AML-193 (cell line): ENCODE measurements at places on chromosomes 2 and 18.

DNA sequence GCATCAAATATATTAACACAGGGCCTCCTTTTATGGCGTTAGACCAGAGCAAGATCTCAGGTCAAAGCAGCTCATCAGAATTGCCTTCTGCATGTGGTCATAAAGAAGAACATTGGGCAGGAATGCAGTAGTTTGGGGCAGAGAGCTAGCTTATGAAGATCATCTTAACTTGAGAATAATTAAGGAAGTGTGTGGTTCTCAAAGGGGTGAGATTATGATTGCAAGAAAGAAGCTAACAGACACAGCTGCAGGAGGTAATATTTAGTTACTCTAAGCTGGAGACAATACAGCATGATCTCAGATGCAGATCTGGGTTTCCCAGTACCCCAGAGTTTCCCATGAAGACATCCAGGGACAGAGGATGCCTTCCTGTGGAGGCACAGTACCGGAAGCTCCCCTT, 91.6 kb downstream of the TTC27 start:
- no peak for DNase-seq

DNA sequence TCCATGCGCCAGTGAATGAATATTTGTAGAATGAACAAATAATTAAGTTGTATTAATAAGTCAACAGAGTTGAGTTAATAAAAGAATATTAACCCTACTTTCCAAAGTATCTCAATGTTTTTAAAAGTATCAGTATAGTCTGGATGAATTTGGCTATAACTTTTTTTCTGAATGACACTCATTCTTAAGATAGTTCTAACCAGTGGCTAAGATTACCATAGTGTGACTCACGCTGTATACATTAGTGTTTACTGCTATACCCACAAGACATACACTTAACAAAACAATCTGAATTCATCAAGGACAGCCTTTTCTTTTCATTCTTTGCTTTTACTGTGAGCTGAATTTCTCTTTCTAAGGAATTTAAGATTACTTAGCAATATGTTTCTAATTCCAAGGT, 77.0 kb upstream of the PDE1A start:
- no peak for DNase-seq

DNA sequence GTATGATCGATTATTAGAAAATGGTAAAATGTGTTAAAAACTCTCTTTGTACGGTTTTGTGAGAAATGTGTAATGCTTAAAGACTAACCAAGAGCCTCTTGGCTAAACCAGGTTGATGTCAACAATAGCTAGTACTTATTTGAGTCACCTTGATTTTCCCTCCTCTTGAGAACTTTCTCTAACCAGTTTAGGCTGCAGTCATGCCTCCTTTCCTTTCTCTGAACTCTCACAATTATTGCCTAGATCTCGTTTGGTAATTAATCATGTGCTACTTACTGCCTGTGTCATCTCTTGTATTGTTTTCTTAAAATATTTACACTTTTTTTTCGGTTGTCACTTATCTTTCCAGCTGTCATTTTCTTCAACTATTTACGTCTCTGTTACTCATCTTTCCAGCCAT, 1.1 kb upstream of the EPC2 start:
- DNase-seq: no peak

DNA sequence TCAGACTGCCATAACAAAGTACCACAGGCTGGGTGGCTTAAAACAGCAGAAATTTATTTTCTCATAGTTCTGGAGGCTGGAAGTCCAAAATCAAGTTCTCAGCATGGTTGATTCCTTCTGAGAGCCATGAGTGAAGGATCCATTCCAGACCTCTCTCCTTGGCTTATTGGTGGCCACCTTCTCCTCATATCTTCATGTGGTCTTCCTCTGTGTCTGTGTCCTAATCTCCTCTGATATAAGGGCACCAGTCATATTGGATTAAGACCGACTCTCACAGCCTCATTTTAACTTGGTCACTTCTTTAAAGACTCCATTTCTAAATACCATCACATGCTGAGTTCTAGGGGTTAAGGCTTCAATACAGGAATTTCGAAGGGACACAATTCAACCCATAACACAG, 65.1 kb downstream of the CFAP221 start:
- DNase-seq: no peak

DNA sequence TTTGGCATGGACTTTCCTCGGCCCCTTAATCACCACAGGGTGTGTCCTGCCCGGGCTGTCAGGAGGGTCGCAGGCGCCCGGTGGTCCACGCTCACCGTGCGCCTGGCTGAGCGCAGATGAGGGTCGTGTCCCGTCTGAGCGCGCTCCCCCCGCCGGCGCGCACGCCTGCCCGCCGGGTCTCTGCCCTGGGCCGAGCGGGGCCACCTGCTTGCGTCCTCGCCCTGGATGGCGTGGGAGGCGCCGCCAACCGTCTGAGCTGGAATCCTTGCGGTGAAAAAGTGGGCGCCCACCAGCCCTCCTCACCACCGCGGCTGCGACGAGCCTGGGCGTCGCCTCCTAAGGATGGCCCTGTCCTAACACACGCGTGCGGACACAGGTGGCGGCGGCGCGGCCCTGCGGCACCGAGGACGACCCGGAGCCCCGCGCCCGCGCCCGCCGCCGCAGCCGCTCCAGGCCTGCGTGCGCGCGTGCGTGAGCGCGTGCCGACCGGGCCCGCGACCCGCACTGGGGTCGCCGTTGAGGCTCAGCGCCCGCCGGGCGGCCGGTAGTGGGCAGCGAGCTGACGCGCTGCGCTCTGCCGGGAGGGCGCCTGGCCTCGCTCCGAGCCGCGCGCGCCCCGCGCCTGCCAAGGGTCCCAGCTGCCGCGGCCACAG, 126.6 kb downstream of the ARHGEF4 start:
- DNase-seq: no peak

DNA sequence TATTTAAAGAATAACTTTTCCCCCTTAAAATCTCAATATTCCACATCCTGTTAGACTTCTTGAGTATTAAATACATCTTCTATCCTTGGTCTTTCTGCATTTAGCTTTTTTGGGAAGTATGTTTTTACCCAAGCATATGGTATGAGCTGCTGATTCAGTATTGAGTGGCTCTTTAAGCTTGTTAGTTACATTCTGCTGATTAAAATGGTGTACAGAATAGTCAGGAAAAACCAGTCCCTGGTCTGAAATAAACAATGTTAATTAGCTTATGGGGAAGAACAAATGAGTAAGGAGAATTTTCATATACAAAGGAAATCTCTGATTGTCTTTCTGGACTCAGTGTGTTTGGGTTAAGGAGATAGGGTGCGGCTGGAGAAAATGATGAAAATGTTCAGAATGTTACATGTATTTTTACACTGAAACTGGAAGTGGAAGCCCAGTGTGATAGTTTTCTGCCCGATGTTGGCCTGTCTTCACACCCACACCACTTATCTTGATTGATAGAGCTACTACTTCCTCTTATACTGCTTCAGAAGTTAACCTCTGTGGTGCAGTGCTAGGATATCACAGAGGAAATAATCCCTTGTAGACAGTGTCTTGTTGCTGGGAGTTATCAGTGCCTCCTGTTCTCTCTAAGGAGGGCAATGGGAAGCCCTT, 84.0 kb downstream of the MSH2 start:
- no peak for DNase-seq

DNA sequence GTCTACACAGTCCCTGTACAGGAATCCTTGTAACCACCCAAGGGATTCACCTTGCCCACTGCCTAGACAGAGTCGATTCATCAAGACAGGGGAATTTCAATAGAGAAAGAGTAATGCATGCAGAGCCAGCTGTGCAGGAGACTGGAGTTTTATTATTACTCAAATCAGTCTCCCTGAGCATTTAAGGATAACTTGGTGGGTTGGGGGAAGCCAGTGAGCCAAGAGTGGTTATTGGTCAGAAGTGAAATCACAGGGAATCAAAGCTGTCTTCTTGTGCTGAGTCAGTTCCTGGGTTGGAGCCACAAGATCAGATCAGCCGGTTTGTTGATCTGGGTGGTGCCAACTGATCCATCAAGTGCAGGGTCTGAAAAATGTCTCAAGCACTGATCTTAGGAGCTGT, 17.8 kb upstream of the FAM98A start:
- no peak for DNase-seq

GRCh38 chr2:98308532-98308931, 37.7 kb upstream of the CNGA3 start:
- DNase-seq: no peak

DNA sequence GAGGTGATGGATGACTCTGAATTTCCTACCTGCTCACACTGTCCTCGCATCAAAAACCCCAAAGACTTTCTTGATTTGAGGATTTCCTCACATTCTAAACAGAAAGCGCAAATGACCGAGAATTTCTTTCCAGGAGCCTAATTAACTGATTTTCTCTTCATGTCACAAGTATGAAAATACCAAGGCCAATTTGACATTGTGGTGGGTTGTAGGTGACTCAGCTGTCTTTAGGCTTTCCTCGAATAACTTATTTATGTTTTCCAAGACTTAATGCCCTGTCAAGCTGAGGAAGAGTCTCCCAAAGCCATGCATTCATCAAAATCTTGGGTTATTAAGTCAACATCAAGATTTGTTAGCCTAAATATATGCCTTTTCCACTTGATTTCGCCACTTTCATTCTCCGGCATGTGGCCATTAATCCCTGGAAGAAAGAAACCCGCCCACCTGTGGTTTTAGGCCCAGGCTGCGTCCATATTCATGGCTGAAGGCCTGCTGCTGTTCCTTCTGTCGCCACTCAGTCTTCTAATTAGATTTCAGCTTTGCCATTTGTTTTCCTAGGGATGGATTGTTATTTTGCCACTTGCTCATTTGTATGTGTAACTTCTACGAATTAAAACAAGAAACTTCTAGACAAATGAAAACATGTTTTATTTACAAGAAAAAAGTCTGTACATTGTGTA, 84.9 kb downstream of the ST6GAL2 start:
- no peak for DNase-seq

DNA sequence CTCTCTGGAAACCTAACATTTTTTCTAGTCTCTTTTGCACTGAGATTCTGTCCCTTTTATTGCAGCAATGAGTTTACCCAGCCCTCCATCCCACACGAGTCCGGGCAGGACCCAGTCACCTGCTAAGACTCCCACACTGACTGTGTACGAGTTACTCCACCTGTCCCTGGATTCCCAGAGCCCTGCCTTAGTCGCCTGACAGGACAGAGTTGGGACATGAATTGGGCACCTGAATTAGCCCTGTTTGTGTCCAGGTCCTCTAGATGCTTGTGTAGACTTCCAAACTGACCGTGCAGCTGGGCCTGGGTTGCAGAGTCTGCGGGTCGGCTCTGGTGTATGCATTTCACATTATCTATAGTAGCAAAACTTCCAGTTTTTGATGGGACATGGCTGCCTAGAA, 238.7 kb downstream of the VAPA start:
- no peak for DNase-seq

- no peak for DNase-seq
Observed at GRCh38 chr2:221606424-221606823, 34.3 kb upstream of the EPHA4 start.

DNA sequence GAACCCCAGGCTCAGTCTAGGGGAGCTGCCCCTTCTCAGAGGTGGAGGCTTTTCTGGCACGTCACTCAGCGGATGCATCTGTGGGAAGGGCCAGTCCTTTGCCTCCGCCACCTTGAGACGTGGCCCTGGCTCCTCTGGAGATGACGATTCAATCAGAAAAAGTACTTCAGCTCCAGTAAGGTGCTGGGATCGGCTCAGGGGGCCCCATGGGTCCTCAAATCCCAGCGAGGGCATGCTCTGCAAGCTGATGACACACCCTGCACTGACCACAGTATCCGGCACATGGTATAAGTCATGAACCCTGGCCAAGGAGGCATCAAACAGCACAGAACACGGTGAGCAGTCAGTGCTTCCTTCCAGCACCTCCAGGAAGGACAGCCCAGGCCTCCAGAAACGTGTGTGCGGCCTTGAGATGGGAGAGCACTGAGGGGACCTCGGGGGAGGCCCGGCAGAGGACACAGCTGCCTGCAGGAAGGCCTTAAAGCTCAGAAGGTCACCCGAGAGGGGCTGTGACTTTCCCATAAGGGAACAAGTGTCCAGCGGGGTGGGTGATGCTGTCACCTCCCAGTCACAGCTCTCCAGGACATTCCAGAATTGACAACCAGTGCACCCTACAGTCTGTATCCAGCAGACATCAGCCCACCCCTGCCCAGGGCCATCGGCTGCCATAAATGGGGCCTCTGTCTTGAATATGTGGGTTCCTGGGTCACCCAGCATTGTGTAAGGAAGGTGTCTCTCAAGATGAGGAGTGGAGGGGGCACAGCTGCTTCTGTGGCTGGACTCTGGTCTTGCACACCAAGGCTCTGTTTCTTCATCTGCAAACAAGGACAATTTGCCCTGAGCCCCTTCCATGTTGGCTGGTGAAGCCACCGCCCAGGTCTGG, 205.8 kb downstream of the NDUFA10 start:
- DNase-seq: no peak

GRCh38 chr2:208466151-208466919, 59.7 kb downstream of the PTH2R start:
- DNase-seq: peak; percentile 32

DNA sequence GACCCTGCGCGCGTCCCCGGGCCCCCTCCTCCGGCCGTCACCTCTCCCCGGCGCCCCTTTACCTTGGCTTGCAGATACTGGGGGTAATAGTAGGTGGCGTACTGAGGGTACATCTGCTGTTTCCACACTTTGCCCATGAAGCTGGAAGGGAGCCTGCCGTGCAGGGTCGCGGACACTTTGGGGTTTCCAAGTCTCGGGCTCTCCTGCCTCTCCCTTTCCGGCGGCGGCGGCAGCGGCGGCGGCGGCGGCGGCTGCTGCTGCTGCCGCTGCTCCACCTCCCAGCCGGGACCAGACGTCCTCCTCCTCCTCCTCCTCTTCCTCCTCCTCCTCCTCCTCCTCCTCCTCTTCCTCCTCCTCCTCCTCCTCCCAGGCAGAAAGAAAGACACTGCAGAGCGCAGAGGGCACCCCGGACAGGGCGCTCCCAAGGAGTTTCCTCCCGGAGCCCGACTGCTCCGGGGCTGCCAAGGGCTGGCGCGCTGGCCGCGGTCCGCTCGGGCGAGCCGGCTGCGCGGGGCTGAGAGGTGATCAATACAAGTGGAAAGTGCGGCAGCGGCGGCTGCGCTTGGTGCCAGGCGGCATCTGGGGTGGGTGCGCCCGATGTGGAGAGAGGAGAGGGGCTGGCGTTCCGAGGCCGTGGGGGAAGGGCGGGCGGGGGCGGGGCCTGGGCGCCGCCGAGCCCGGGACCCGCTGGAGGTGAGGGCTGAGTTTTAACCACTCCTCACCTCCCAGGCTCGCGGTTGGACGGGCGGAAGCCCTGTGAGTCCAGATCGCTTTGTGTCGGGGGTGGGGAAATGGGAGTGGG, at the start of gene RBMS1:
RBMS1 (minus strand) TSS at position 581 of the 802 bp plus-strand sequence; CDS start at position 137, 444 bp downstream.
- no peak for DNase-seq
